Prostate gland (tissue), 2 donors: ENCODE measurements at places on chromosomes 6 and 20. TPM values are rescaled to one million over a fixed set of nuclear protein-coding genes. Genes with fewer than 3 reads are reported as not detected.

- H3K27me3 ChIP-seq, result no peaks in the 10 kb centered on the region
- no peaks in the 10 kb centered on the region for H3K4me1 ChIP-seq
- H3K36me3 ChIP-seq, result no peaks in the 10 kb centered on the region
- H3K27ac ChIP-seq, result no peak within 1 kb of the TSS
These were observed at the start of gene TMEM74B for GRCh38 chr20:1184638-1185315. TSS of gene TMEM74B (minus strand) at chr20:1184981. CDS start at chr20:1183801, 1,180 bp downstream.

GRCh38 chr6:118724211-118724610 lies 72.8 kb upstream of the CEP85L start:
- DNase-seq, result no peak
- no peaks in the 10 kb centered on the region for H3K27me3 ChIP-seq

DNA sequence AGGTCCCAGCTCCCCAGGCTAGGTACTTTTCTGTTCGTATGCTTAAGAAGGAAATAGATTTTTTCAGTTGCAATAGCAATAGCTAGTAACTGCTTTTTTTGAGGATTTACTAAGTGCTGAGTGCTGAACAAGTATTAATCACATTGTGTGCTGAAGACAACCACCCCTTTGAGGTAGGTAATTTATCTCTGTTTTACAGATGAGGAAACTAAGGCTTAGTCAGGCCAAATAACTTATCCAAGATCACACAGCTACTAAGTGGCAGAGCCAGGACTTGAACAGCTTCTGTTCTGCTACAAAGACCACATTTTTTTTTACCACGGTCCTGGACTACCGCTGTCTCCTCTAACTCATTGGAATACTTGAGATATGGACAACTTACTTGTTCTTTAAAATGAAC lies 39.8 kb downstream of the LRRN4 start:
- no peaks in the 10 kb centered on the region for H3K27me3 ChIP-seq
- no peaks in the 10 kb centered on the region for H3K36me3 ChIP-seq
- no peak overlapping the region for H3K4me3 ChIP-seq
- no peak for DNase-seq
- H3K4me1 ChIP-seq, result no peaks in the 10 kb centered on the region
- no peak overlapping the region for H3K27ac ChIP-seq

DNA sequence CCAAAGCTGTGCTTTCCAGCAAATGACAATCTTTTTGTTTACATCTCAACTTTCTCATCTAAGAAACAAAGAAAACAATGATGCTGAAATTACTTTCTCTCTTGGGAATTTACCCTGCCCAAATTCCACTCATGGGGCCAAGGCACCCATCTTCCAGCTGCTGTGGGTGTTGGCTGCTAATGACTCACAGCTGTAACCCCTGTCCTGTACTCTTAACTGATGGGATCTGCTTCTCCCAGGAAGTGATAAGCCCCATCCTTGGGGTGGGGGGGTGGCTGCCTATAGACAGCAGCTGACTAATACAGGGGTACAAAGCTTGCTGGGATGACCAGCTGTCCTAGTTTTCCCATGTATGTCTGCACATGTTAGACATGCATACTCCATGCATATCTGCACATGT lies 938.6 kb downstream of the C6orf118 start:
- no peaks in the 10 kb centered on the region for H3K27me3 ChIP-seq
- H3K4me3 ChIP-seq, result no peak overlapping the region
- H3K27ac ChIP-seq, result no peak overlapping the region

- DNase-seq, result no peak
- no peaks in the 10 kb centered on the region for H3K27me3 ChIP-seq
- no peak overlapping the region for H3K27ac ChIP-seq
- H3K36me3 ChIP-seq, result no peaks in the 10 kb centered on the region
These were observed 106.2 kb downstream of the KIF13A start for GRCh38 chr6:17881085-17881858.

DNA sequence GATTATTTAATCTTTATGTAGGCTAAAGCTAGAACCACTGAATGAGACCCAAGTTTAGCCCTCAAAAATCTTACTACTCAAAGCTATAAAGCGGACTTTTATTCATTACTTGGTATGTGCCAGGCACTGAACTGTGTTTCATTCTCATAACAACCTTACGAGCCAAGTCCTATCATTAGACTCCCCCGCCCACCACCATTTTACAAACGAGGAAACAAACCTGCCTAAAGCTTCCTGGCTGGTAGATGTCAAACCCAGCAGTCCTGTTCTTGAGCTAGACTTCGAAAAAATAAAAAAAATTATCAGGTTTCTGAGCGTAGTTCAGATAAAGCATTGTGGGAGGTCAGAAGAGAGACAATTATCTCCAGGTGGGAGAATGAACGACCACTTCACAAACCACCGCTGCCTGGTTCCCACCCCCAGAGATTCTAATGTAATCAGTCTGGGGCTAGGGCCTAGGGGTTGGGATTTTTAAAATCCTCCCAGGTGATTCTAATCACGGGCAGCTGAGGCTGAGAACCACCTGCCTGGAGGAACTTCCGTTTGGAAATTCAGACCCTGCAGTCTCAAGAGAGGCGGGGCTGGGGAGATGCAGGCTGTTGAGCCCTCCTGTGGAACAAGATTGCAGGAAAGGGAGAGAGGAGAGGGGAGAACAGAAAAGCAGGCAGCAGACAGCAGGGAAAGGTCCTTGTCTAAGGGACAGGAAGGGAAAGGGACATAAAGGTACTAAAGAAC lies 8.6 kb downstream of the ADTRP start:
- H3K27ac ChIP-seq, result peak overlapping the region; percentile 7
- H3K4me3 ChIP-seq, result no peak overlapping the region
- DNase-seq, result no peak
- no peaks in the 10 kb centered on the region for H3K27me3 ChIP-seq
- H3K36me3 ChIP-seq, result no peaks in the 10 kb centered on the region
- H3K4me1 ChIP-seq, result no peaks in the 10 kb centered on the region

TMX4 gene
- total RNA-seq, result 57.0 TPM

SUMO4 gene
- total RNA-seq, result 2.4 TPM
